HS-27A (cell line): ENCODE measurements at places on chromosomes 11 and 22.

- no peak for DNase-seq
These were observed 54.4 kb upstream of the TSKU start for GRCh38 chr11:76728778-76729177.

DNA sequence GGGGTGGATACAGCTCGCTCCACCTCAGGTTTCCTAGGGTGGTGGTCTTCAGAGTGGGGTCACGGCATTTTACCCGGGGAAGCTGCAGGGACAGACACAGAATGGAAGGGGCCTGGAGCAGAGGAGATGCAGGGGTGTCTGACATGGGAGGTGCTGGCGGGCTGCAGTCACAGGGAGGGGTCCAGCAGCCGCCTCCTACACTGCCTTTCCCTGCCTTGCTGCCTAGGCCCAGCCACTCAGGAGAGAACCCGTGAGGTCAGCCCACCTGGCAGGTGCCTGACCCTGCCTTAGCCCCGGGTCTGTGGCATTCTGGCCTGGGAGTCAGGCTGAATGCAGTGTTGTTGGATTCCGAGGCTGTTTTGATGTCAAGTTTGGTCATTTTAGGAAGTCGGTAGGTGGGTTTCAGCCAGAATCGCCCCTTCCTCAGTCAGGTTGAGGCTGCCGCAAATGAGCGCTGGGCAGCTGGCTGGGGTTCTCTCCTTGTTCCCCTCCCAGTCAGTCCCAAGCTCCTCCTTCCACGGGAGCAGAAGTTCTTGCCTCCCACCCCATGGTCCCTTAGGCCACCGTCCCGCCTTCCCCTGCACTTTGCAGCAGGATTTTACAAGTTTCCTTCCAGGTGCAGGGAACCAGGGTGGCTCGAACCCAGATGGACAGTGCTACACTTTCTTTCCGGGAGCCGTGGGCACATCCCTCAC, 294.5 kb downstream of the TBC1D22A start:
- DNase-seq, result no peak

- DNase-seq, result no peak
These were observed 632.0 kb upstream of the KIRREL3 start for GRCh38 chr11:127632546-127632945.

GRCh38 chr11:88402192-88402715, 64.7 kb upstream of the CTSC start:
- DNase-seq, result peak; percentile 57

GRCh38 chr11:33915526-33915925, 23.6 kb upstream of the LMO2 start:
- DNase-seq, result no peak

DNA sequence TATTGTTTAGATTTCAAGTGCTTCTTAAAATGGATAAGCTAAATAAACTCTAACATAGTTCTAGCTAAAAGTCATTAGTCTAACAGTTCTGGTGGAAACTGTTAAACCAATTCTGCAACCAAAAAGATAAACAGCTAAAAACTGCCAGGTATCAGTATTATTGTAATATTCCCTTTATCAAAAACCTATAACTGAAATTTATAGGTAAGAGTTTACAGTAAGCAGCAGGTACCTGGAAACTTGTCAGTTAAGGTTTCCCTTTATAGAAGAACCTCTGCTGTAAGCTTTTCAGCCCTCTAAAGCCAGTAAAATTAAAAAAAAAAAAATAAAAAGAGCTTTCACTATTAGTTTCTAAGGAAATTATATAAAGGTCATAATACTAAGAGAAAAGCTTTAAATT, 61.0 kb downstream of the LIF start:
- DNase-seq, result no peak

- DNase-seq, result no peak
These were observed 113.9 kb downstream of the RCN1 start for GRCh38 chr11:32204751-32205150.

DNA sequence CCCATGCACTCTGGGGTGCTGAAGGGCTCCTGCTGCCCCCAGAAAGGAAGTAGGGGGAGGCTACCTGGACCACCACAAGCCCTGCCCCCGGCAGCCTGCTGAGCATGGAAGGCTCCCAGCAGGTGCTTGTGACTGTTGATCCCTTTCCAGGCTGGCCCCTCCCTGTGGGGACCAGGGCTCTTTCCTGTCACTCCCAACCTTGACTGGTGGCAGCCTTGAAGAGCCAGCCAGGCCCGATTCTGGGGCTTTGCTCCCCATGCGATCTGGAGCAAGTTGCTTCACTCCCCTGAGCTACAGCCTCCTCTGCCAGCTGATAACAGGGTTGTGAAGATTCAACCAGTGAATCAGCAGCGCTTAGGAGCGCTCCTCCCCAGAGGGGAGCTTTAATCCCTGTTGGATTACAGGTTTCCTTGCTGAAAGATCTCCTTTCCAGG, 4.6 kb upstream of the CST6 start:
- DNase-seq, result no peak

DNA sequence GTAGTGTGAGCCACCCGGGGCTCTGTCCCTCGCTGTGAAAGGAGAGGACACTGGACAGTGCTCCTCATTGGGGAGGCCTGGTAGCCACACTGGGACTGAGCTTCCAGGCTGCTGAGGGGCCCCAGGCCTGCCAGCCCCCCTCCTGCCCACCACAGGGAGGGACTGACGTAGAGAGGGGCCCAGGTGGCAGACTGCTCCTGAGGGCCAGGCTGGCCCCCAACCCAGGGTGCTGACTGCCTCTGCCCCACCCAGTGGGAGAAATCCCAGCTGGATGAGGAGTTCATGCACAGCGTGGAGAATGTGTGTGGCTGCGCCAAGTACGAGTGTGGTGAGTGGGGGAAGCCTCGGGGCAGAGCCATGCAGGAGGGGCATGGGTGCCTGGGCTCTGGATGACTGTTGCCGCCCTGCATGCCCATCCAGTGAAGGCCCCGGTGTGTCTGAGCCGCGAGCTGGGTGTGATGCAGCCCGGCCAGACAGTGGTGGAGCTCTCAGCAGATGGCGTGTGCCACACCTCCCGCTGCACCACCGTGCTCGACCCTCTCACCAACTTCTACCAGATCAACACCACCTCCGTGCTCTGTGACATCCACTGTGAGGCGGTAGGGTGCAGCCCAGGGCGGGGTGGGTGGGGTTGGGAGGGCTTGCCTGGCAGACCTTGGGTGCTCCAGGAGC, 78.7 kb upstream of the MYOD1 start:
- no peak for DNase-seq

DNA sequence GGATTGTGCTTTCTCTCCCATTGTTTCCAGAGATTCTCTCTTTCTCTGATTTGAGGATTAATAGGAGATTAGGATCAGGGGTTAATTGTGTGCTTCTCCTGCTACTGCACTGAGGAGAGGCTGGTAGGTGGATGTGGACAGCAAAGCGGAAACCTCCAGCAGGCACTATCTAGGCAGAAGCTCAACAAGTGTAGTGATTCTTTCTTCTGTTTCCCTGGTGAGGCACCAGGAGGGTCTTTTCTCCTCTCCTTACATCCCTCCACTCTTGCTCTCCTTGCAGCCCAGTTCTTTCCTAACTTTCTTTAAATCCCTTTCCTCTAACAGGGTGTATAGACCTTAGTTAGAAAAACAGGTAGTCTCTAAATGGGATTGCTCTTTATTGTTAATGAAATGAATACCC, 1.9 kb upstream of the ZBTB16 start:
- DNase-seq, result no peak

- no peak for DNase-seq
These were observed 1.2 kb downstream of the KCNQ1OT1 start for GRCh38 chr11:2698386-2699184.

GRCh38 chr22:46122980-46123693, 27.2 kb upstream of the PPARA start:
- no peak for DNase-seq

GRCh38 chr11:72070491-72070890, 9.9 kb downstream of the NUMA1 start:
- DNase-seq, result no peak

- no peak for DNase-seq
These were observed 1.8 kb downstream of the CELF1 start for GRCh38 chr11:47551086-47551485.

DNA sequence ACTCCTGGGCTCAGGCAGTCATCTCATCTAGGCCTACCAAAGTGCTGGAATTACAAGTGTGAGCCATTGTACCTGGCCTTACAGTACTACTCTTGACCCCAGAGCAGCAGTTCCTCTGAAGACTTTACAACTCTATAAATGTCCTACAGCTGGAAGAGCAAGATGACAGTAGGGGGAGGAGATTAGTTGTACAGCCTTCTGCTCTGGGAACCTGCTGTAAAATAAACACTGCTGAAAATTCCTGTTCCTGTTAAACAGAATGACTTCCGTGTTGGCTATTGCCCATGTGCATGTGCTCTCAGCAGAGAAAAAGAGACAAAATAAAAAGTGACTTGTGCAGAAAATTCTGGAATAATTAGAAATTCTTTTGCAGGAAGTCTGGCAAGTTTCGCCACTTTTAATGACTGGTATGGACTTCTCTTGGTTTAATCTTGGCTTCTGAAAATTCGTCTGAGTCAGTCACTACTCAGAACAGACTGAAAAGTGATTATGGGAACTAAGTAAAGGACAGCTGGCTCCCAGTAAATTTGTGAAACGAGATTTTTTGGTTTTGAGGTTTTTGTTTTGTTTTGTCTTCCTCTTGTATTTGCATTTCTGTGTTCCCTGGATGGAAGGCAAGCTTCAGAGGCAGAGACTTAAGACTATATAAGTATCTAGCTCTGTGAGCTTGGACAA, 955.7 kb downstream of the DLG2 start:
- no peak for DNase-seq

DNA sequence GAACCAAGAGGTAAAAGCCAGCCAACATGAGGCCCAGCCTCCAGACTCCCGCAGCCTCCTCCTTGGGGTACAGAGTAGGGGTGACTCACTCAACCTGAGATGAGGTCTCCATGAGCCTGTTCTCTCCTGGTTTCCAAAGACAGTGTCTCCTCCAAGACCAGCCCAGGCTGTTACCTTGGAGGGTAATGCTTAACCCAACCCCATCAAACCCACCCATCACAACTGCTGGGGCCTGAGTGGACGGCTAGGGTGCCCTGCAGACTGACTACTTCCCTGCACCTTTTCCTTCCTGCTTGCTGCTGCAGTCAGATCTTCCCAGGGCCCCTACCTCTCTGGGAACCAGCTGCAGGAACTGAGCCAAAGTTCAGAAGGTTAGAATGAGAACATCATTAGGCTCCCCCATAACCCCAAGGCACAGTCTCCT, 5.1 kb upstream of the NOL12 start:
- no peak for DNase-seq

- DNase-seq, result no peak
These were observed 33.5 kb upstream of the SMIM38 start for GRCh38 chr11:69122326-69122629.

GRCh38 chr11:19713196-19714021, 772 bp downstream of the NAV2 start:
- peak; percentile 7 for DNase-seq

- no peak for DNase-seq
These were observed 261.3 kb downstream of the TMEM135 start for GRCh38 chr11:87299041-87299481.

DNA sequence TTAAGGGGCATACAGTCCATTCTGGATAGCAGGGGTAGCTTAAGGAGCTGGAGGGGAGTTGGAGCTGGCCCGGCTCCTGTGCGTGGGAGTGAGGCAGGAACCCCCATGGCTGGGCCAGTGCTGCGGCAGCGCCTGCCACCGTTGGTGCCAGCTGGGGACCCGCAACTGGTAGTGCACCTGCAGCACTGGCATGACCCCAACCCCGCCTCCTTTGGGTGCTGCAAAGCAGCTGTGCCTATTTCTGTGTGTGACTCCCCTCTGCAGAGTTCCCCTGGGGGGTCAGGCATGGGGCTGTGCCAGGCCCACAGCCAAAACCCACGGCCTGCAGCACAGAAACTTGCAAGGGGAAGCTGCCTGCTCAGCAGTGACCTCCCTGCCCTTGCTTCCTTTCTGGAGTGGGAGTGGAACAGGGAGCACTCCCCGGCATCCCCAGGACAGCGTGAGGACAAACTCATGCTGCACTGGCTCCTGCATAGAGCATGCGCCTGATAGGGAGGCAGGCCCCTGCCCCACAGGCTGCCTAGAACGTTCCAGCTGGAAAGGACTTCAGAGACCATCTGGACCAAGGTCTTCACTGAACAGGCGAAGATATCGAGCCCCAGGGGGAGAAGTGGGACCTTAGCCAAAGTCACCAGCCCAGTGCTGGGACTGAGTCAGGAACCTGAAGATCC, 26.2 kb upstream of the RAB1B start:
- DNase-seq, result no peak

DNA sequence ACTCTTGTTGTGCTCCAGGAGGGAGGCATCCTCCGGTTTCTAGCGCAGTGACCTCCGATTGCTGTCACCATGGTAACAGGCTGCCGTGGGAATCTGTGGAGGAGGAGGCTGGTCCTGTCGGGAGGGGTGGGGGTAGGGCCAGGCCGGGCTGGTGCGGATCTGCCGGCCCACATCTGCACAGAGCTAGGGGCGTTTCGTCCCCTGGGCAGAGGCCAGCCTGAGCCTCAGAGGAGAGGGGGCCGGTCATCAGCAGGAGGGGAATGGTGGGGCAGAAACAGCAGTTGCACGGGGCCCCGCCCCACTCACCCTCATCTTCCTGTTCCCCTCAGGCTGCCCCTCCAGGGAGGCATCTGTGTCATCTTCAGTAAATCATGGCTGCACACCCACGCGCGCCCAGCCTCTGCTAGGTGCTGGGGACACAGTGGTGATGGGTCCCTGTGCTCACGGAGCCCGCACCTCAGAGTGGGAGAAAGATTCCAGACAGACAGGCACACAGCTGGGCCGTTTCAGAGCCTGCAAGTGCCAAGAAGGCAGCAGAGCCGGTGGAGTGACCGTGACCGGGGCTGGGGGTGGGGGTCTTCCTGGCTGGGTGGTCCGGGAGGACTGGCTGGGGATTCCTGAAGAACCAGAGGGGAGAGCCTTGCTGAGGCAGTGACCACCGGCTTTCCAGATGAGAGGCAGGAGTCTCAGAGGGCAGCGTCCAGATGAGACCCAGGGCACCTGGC, 120.5 kb downstream of the CACNA1I start:
- no peak for DNase-seq

DNA sequence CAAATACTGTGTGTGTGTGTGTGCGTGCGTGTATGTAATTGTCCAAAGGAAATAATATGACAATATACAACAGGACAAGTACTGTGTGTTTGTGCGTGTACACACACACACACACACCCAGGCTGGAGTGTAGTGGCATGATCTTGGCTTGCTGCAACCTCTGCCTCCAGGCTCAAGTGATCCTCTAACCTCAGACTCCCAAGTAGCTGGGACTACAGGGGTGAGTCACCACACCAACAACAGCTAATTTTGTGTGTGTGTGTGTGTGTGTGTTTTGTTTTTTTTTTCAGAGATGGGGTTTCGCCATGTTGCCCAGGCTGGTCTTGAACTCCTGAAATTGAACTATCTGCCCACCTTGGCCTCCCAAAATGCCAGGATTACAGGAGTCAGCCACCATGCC, 61.5 kb downstream of the NUP98 start:
- DNase-seq, result no peak

GRCh38 chr11:36452236-36452940, 57.7 kb downstream of the TRAF6 start:
- no peak for DNase-seq
